Endothelial cell of umbilical vein (primary cell): ENCODE measurements at places on chromosomes 2 and 18. TPM values are rescaled to one million over a fixed set of nuclear protein-coding genes. Genes with fewer than 3 reads are reported as not detected.

The VAMP8 gene
- 68.7 and 73.1 TPM in 2 replicates for polyA plus RNA-seq

DNA sequence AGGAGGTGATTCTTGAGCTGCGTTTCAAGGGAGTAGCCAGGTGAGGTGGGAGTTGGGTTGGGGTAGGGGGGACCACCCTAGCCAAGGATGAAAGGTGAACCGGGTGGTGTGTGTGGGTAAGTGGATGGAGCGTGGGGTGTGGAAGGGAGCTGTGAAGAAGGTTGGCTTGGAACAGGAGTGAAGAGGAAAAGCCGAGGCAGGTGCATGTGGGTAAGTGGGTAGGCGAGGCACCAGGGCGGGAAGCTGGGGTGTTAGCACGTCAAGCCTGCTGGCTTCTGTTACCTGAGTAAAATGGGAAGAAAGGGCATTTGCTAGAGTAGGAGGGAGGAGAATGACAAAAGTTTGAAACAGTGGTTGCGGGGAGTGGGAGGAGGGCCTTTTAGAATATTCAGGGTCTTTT lies 31.6 kb downstream of the TANC1 start:
- no peak for DNase-seq
- H3K4me1 ChIP-seq, result peaks cover 41% of the 10 kb centered on the region
- H3K4me3 ChIP-seq, result no peak overlapping the region
- no peaks in the 10 kb centered on the region for H3K27me3 ChIP-seq
- H3K36me3 ChIP-seq, result no peaks in the 10 kb centered on the region

DNA sequence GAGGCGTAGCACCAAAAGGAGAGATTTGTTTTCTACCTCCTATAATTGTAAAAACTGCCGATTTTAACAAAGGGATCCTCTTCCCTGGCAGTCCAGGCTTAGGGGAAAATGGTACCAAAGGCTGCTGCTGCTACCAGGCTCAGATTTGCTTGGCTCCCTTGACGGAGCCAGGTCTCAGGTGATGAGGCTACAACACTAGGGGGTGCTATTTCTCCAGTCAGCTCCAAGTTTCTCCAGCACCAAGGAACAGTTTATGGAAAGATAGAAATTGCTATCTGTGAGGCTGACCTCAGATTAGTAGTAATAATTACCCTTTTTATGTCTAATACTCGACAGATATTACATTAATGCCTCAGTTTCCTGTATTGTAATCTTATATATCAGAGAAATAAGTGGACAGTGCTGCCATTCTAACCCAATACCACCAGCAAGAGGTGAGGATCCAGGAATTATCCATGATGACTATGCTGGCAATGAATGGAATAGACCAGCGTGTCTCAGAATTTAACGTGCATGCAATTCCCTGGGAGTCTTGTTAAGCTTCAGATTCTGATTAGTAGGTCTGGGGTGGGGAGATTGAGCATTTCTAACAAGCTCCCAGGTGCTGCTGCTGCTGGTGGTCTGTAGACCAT lies 111.3 kb downstream of the ESCO1 start:
- no peak overlapping the region for H3K4me3 ChIP-seq
- peaks cover 10% of the 10 kb centered on the region for H3K4me1 ChIP-seq
- no peaks in the 10 kb centered on the region for H3K36me3 ChIP-seq
- DNase-seq, result peak; percentile 58
- no peaks in the 10 kb centered on the region for H3K27me3 ChIP-seq

DNA sequence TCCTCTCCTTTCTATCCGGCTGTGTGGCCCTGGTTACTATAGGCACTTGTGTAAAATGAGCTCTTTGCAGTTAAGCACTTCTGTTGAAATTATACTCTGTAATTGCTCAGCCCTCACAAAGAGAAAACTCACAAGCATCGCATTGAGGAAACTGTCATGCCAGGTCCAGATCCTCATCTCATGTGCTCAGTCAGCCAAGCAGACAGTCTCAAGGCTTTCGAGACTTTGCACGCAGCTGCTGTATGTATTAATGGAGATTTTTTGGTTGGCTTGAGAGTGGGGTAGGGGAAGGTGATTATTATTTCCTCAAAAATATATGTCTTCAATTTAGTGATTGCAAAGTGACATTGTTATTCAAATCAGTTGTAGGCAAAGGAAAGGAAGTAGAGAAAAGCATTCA lies 33.0 kb upstream of the PHLPP1 start:
- H3K4me1 ChIP-seq, result no peaks in the 10 kb centered on the region
- H3K27ac ChIP-seq, result no peak overlapping the region
- no peaks in the 10 kb centered on the region for H3K27me3 ChIP-seq
- no peaks in the 10 kb centered on the region for H3K36me3 ChIP-seq

- H3K4me1 ChIP-seq, result no peaks in the 10 kb centered on the region
- no peak overlapping the region for H3K27ac ChIP-seq
- H3K4me3 ChIP-seq, result no peak overlapping the region
- H3K36me3 ChIP-seq, result no peaks in the 10 kb centered on the region
These were observed 7.6 kb downstream of the ITM2C start for GRCh38 chr2:230872151-230872967.

DNA sequence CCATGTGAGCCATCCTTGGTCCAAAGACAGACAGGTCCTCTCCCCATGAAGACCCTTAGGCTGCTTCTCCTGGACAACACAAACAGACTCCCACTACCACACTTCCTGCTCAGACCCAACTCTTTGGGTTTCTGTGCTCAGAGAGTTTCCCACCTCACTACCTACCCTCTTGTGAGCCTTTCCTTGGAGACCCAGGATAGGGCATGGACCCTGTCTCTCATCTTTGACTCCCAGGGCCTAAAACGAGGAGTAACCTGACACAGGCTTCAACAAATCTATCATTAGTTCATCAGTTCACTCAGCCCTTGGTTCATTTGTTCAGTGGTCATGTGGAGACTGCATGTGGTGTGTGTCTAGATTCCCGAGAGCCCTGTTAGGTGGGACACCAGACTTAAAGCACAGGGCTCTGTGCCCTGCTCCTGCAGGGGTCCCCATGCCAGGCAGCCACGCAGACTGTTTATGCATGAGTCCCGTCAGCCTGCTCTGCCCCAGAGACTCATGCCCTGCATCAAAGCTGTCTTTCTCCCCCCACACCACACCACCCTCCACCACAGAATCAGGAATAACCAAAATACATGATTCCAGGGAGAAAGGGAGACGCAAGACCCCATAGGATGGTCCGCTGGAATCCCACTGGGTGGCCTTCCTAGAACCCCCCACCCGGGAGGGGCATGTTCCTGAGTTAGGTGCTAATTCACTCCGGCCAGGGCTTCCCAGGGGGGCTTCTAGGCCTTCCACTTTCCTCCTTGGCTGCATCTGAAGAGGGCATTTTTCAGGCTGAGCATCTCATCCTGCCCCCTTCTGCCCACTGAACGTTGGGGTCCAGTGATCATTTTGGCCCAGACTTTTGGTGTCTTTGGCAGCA lies 100.2 kb upstream of the TEX51 start:
- H3K27me3 ChIP-seq, result no peaks in the 10 kb centered on the region
- H3K4me1 ChIP-seq, result no peaks in the 10 kb centered on the region
- no peak for DNase-seq

The SIX3 gene
- not detected in 2 replicates for polyA plus RNA-seq
